H7 (cell line): ENCODE measurements at places on chromosomes 6 and 20.

GRCh38 chr6:169051371-169051770 is 202.3 kb downstream of the THBS2 start:
- no peak for DNase-seq

DNA sequence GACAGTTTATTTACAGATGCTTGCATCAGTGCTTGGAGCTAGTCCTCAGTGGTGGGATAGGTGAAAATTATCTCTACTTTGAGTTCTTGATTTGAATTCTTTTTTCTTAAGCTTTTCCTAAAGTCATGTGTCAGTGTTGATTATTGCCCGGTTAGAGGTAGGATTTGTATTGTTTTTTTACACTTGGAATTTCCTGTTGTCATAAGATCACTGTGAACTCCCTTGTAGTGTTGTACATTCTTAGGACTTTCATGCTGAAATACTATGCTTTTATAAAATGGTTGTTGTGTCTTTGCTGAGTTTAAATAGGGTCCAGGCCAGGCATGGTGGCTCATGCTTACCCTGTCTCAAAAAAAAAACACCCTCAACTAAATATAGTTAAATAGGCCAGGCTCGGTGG is 20.3 kb downstream of the ASXL1 start:
- no peak for DNase-seq

GRCh38 chr6:169141671-169142537 is 111.7 kb downstream of the THBS2 start:
- no peak for DNase-seq

GRCh38 chr20:32216179-32217142 is 8.8 kb downstream of the POFUT1 start:
- DNase-seq: no peak

DNA sequence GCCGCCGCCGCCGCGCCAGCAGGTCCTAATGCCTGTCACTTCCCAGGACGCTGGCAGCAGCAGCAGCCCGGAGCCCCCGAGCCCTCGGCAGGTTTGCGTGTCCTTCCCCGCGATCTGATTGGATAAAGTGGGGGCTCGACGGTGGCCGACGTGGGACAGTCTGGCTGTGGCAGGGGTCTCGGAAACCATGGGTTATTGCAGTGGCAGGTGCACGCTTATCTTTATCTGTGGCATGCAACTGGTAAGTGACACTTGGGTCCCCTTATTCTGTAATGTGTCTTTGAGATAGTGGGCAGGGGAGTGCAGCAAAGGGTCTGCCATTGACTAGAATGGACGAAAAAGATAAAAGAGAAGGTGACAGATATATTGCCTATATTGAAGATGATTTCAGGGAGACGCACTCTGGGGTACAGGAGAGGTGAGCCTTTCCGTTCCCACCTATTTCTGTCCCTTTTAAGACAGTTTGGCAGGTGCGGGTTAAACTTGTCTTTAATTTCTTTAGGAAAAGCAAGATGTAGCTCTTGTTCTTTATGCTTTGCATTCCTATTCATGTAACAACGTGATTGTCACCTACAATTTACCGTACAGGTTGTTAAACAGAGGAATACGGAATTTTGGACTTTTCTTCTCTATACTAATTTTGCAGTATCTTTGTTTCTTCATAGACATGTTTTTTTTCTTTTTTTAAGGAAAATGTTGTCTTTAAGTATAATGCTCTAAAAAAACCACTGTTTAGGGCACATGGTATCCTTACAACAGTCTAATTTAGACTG is 535 bp downstream of the NKAIN2 start:
- no peak for DNase-seq
